ENCODE measurements at places on chromosomes 13 and 19. TPM values are rescaled to one million over a fixed set of nuclear protein-coding genes. Genes with fewer than 3 reads are reported as not detected.

Gene CEBPA
- total RNA-seq: 8.9 TPM

Gene STAP2
- total RNA-seq: not detected

Gene BSPH1
- not detected for total RNA-seq

Gene NLRP7
- not detected for total RNA-seq

Gene ZNF506
- 0.07 TPM for total RNA-seq

Gene PRR22
- total RNA-seq: 2.9 TPM

Gene COX7A1
- not detected for total RNA-seq

Gene GPR18
- not detected for total RNA-seq

Gene CD22
- total RNA-seq: 0.92 TPM

Gene KISS1R
- total RNA-seq: 0.14 TPM

Gene ZNF285
- total RNA-seq: 2.1 TPM

Gene HRC
- total RNA-seq: not detected

Gene SPRED3
- 2.3 TPM for total RNA-seq

Gene KLK4
- total RNA-seq: 0.08 TPM

Gene ZNF844
- total RNA-seq: not detected

Gene ZNF792
- total RNA-seq: 2.2 TPM

Gene ZNF699
- total RNA-seq: 1.6 TPM

Gene FSTL3
- total RNA-seq: 153 TPM

Gene FSD1
- total RNA-seq: 8.3 TPM

Gene OSCAR
- total RNA-seq: 0.36 TPM

Gene GIPC3
- total RNA-seq: 0.23 TPM

Gene PTPRH
- total RNA-seq: 5.3 TPM

Gene F10
- total RNA-seq: not detected

Gene ATXN8OS
- not detected for total RNA-seq

Gene ATP1A3
- 5.4 TPM for total RNA-seq

Gene ZNF566
- total RNA-seq: 9.4 TPM

Gene CD209
- not detected for total RNA-seq

Gene CATSPERD
- 0.08 TPM for total RNA-seq

Gene PPM1N
- total RNA-seq: 8.3 TPM

Gene TEKTIP1
- total RNA-seq: not detected

Gene FAM83E
- 0.07 TPM for total RNA-seq

Data from A549 treated with CORT108297 at 1 μM for 4 hours (cell line).